Memory B cell (primary cell): ENCODE measurements at places on chromosomes 2 and 18.

DNA sequence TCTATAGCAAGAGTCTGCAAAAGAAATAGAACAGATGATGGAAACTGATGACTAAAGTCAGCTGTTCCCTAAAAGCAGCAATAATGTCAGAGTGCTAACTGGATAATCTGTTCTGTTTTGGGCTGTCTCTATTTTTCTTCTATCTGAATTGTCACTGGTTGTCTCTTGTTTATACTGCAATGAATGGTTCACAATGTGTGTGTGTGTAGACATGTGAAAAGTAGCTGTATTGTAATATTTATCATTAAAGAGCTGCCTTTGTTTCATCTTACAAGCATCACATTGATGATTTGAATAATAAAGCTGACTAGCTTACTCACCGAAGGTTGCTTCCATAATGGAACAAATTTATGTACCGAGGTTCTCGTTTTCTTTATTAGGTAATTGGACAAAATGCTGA lies 456.0 kb upstream of the ZEB2 start:
- H3K4me3 ChIP-seq, result no peak overlapping the region
- no peak overlapping the region for H3K27ac ChIP-seq
- no peaks in the 10 kb centered on the region for H3K36me3 ChIP-seq
- H3K4me1 ChIP-seq, result no peaks in the 10 kb centered on the region

DNA sequence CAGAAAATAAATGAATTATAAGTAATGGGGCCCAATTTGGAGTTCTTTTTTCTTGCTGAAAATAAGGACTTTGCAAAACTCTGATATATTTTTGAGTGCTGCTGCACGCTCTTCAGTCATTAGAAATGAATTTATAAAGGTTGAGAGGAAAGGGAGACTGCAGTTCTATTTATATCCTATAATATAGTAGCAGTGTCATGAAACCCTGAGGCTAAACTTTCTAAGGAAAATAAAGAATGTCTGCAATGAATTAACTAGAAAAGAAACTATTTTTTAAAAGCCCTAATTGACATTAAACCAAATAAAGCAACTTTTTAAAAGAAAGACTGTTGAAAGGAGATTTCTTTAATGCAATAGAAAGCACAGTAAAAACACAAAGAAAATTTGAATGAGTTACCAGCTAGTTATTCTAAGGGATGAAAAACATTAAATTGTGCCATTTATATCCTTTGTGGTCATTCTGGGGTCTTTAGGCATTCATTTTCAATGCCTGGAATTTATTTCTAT lies 1072.8 kb upstream of the TMEFF2 start:
- no peaks in the 10 kb centered on the region for H3K4me1 ChIP-seq
- no peaks in the 10 kb centered on the region for H3K36me3 ChIP-seq
- H3K4me3 ChIP-seq, result no peak overlapping the region
- H3K27me3 ChIP-seq, result no peaks in the 10 kb centered on the region

DNA sequence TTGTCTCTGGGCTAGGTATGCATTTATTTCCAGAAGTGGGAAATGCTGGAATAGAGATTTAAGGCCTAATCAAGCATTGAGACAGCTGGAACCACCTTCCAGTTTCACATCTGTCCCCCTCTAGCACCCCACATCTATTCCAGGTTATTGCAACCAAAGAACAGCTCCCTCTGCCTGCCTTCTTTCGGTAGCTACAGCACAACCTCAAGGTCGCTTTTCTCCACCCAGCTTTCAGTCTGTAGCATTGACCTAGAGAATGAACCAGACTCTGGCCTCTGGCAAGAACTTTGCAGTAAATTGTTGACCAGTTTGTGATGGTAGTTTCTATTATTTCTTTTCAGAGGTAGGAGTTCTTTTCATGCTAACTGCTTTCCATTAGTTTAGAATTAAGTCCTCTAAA lies 484.2 kb downstream of the DLGAP1 start:
- H3K4me1 ChIP-seq, result no peaks in the 10 kb centered on the region
- peaks cover 7% of the 10 kb centered on the region for H3K27me3 ChIP-seq
- no peak overlapping the region for H3K4me3 ChIP-seq
- no peaks in the 10 kb centered on the region for H3K36me3 ChIP-seq
- H3K27ac ChIP-seq, result no peak overlapping the region

DNA sequence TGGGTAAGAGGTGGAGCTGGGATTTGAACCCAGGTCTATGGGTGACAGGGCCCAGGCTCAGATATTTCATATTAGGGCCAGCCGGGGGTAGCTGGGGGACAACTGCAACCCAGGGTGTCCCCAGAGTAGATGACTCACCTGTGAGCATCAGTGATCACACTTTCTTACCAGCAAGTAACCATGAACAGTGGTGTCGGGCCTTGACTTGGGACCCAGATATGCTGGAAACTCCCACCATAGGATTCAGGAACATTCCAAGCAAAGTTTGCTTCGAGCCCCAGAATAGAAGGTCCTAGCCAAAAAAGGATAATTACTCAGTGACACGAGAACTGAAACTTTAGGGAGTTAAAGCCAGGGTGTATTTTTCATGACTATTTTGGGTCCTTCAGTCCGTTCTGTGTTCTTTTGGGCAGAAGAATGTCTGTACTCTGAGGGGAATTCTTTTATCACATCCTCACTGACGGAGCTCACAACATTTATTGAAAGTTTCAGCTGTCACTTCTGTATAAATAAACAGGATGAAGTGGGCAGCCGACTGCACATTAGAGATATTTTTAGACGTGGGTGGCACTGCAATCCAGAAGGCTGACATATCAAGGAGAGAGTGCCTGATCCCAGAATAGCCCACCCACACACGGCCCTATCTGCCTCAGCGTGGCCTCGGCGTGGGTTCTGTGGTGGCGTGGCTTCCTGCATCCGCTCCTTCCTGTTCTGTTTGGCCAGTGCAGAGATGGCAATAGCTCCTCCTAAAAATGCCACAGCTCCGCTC lies 45.6 kb downstream of the RAMP1 start:
- peaks cover 8% of the 10 kb centered on the region for H3K27me3 ChIP-seq
- DNase-seq, result no peak
- peak overlapping the region; percentile 31 for H3K4me3 ChIP-seq
- H3K4me1 ChIP-seq, result peaks cover 16% of the 10 kb centered on the region

GRCh38 chr18:36450264-36450663 lies 152.8 kb downstream of the FHOD3 start:
- no peaks in the 10 kb centered on the region for H3K36me3 ChIP-seq
- no peak for DNase-seq
- no peak overlapping the region for H3K4me3 ChIP-seq
- H3K27me3 ChIP-seq, result peaks cover 6% of the 10 kb centered on the region
- H3K27ac ChIP-seq, result no peak overlapping the region
- H3K4me1 ChIP-seq, result no peaks in the 10 kb centered on the region
